ENCODE measurements at places on chromosomes 5 and 9.

DNA sequence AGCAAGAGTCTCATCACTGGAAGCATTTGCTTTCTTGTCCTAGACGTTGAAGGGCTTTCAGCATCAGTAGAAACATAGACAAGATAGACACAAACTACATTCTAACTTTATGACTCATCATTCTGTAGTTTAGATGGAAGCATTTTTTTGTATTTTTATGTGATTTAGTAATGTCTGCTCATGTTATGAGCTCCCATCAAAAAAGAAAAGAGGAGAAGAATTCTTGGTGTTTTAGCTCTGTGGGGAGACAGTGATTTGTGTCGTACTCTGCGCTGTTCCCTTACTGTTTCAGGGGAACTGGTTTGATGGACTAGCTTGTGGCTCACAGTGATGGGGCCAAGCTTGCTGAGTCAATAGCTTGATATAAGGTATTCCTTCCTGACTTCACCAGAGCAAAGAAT, 159.2 kb upstream of the WWC1 start:
- DNase-seq = no peak

GRCh38 chr9:20511686-20512085, 110.6 kb downstream of the MLLT3 start:
- no peak for DNase-seq

GRCh38 chr9:79184831-79185230, 386.9 kb upstream of the TLE4 start:
- no peak for DNase-seq

DNA sequence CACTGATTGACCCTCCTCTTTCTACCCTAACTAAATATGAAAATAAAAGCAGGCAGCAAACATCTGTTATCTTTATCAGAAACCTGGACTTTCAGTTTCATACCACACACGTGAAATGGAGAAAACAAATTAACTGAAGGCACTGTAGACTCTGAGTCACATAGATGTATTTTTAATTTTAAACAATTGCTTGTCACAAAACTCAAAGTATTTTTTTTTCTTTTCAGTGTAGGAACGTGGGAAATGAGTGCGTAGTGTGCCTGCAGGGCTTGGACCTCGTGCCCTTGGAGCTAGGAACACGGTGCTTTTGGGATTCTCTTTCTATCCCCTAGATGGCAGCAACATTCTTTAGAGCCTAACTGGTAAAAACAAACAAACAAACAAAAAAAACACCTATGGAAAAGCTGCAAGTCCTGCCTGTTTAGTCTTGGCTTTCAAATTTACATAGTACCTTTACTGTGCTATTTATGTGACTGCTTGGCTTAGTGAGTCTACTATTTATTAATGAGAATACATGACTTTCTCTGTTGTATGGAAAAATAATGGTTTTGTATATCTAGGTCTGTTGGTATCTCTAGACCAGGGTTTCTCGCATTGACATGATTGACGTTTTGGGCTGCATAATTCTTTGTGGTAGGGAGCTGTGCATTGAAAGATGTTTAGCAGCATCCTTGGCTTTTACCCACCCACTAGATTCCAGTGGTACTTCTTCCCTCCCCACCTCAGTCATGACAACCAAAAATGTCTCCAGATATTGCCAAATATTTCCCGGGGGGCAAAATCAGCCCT, 16.8 kb upstream of the ACTBL2 start:
- DNase-seq = no peak

DNA sequence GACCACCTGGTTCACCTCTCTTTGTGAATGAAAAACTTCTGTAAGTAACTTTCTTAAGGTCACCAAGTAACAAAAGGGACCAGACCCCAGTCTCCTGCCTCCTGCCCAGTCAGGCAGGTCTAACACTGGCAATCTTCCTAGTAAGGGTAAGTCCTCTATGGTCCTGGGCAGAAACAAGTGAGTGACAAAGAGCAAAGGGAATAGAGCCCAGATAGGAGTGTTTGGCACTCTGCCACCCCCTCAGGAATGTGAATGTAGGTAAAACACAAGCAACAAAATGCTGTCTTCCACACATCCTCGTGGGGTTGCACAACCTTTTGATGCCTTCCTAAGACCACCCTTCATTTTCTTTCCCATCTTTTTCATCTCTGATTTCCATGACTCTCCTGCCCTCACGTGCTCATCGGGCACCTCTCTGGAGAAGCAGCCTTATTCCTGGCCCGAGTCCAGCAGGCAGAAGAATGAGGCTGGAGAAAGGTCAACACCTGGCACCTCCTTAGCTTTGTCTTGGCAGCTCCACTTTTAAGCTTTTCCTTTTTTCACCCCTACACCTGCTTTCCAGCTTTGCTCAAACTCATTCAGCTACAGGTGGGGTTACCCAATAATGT, 90.2 kb upstream of the LHFPL2 start:
- DNase-seq = no peak

DNA sequence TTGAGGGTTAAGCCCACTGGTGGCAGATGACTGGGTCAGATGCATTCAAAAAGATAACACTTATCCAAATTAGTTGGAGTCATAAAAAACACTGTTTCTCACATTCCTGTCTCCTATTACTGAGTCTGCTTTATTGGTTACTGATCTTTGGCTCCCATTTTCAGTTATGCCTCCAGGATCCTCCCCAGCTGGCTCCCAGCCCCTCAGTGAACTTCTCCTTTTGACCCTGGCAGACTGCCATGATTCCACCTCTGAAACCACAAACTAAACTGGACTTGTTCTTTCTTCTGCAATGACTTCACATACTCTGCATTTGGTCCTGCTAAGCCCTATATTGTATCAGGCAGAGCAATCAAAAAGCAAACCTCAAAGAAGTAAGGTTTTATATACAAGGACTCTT, 860.8 kb upstream of the DMAC1 start:
- peak; percentile 4 for DNase-seq

DNA sequence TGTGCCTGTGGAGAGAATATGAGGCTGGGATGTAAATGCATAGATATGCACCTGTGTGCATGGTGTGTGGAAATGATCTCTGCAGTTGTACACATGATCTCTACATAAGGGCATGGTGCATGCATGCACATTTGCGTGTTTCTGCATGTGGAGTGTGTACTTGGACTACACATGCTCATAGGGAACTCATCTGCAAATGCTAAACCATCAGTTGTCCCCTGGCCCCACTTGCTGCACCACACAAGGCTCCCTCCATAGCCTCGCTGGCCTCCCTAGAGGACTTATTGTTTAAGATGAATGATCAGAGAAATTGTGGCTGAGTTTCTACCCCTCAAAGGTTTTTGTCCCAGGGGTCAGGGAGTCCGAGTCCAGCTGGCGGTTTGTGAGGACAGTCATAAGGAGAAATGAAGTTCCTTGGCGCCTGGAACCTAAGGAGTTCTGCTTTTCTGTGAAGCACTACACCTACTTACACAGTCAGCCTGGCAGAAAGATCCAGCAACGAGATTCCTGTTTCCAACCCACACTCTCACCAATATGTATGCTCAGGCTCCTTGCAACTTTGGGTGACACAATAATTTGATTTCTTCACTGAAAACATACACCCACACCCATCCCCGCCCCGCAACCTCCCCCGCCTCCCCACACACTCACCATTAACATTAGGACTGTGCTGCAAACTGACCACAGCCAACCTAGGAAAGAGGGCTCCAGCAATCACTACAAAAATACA, 79.9 kb upstream of the CPEB4 start:
- DNase-seq = no peak

GRCh38 chr5:168833936-168834335, 254.8 kb upstream of the PANK3 start:
- DNase-seq = no peak

GRCh38 chr9:134192951-134193731, 28.8 kb upstream of the RNU6ATAC start:
- DNase-seq = no peak

- no peak for DNase-seq
Observed at GRCh38 chr5:94503677-94504076, 114.7 kb downstream of the KIAA0825 start.

DNA sequence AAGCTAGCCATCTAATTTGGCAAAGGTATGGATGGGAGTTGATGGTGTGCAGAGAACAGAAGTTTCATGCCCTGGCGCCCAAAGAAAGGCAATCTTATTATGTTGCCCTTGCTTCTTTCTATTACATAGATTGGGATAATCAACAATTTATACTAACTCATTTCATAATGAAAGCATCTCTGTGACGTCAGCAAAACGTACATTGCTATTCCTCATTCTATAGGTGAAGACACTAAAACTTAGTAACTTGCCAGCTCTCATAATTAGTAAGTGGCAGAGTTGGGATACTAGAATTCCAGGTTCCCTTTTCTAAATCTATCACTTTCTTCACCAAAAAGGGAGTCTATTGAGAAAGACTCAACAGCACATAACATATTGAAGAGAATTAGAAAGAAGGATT, 374.8 kb downstream of the NR2F1-AS1 start:
- no peak for DNase-seq

- no peak for DNase-seq
Observed at GRCh38 chr5:159442206-159442850, 112.0 kb upstream of the IL12B start.

DNA sequence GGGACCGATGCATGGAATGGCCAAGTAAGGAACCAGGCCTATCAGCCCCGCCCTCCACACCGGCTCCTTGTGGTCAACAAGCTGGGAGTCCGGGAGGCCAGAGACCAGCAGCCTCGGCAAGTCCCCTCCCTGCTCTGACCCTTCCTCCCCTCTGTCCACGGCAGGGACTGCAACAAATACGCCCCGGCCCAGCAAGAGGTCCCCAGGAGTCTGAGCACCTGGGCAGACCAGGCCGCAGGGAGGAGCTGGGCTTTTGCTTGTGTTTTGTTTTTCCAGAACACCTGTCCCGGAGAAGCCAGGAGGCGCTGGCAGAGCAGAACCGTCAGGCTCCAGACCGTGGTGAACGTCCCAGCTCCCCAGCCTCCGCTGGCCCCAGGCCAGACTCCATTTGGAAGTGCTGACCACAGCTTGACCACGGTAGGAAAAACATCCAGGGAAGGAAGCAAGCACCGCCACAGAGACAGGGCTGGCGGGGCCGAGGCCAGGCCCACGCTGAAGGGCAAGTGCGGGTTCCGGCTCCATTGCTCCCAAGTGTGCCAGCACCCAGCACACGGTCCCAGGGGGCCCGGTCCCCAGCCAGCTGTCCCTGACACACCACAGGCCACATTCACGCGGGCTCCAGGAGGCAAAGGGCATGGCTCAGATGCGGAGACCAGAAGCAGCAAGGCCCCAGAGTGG, 56.7 kb downstream of the VAV2 start:
- DNase-seq = no peak

- peak; percentile 28 for DNase-seq
Observed at GRCh38 chr9:76704593-76705204, 59.5 kb upstream of the PCA3 start.

- no peak for DNase-seq
Observed at GRCh38 chr5:41482715-41483114, 27.7 kb downstream of the PLCXD3 start.

DNA sequence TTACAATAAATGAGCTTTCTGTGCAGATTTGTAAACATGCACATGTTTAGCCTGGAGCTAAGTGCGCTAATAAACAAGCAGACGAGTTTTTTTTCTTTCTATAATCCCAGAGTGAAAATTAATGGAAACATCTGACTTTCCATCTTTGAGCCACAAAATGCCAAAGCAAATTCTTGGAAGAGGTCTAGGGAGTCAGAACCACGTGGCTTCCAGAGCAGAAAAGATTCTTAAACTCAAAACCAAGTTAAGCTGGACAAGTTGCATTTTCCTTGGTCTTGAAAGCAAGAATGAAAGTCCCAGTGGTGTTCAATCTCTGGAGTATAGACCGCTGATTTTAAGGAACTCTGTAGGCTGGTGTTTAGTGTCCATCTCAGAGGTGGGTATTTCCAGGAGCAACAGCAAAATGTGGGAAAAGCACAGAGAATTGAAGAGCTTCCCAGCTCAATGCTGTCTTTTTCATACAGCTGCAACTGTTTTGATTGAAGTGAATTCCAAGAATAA, 71.4 kb downstream of the MYO10 start:
- no peak for DNase-seq

- DNase-seq = no peak
Observed at GRCh38 chr5:132458651-132459030, 31.9 kb downstream of the IRF1 start.

DNA sequence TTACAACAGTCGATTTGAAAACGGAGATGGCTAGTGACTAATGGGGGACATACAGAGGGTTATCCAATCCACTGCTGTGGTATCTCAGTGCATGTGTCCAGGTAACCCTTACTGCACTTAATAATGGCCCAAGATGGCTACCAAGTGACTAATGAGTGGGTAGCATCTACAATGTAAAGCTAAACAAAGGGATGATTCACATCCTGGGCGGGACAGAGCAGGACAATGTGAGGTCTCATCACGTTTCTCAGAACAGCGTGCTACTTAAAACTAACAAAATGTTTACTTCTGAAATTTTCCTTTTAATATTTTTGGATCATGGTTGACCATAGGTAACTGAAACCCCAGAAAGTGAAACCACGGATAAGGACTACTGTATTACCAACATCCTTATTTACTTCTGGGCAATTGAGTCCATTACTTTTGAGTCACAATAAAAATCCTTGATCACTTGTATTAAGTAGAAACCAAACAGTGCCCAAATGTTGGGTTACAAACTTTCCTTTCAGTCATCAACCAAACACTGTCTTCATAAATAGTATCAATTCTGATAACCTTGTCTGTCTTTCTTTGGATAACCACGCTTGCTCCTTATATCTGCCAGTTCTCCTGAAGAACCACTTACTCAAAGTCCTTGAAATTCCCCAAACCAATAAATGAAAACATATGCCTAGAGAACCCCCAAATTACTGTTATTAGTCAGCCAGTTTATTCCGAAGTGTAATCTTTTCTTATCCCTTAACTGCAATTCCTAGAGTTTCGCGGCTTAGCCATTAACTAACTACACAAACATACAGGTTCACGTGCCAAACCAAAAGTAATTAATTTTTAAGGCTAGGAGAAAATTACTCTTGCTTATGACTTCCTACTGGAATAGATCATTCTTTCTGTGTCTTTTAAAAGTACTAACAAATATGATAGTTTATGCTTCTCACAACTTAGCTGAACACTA, 59.7 kb downstream of the ELL2 start:
- no peak for DNase-seq

- no peak for DNase-seq
Observed at GRCh38 chr9:36503172-36504088, 69.3 kb upstream of the MELK start.

GRCh38 chr5:113197456-113198200, 221.0 kb downstream of the DCP2 start:
- DNase-seq = no peak

- DNase-seq = no peak
Observed at GRCh38 chr5:148794275-148794674, 32.1 kb upstream of the ADRB2 start.

GRCh38 chr9:7561527-7562080, 238.0 kb downstream of the DMAC1 start:
- DNase-seq = no peak

DNA sequence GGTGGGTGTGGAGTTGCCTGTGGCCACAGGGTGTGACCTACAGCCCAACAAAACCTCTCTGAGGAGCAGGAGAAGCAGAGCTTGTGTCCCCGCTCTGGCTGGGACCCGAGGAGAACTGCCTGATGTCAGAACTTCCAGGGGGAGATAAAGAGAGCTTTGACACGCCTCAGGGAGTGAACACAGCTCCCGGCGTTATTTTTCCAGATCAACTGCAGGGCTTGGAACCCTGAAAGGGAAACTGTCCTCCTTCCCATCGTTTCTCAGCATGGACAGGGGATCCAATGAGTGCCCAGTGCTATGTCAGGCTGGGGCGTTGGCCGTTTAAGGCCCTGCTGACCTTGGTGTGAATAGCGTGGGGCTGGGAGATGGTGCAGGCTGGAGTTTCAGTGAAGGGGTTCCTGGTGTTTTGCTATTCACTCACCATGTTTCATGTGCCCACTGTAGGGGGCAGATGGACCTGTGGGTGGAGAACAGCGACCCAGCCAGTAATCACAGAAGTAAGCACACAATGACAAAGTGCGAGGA, 22.0 kb downstream of the GADD45G start:
- DNase-seq = no peak
